Heart right ventricle (tissue), 16 donors: ENCODE measurements at places on chromosomes 2 and 18. TPM values are rescaled to one million over a fixed set of nuclear protein-coding genes. Genes with fewer than 3 reads are reported as not detected.

DNA sequence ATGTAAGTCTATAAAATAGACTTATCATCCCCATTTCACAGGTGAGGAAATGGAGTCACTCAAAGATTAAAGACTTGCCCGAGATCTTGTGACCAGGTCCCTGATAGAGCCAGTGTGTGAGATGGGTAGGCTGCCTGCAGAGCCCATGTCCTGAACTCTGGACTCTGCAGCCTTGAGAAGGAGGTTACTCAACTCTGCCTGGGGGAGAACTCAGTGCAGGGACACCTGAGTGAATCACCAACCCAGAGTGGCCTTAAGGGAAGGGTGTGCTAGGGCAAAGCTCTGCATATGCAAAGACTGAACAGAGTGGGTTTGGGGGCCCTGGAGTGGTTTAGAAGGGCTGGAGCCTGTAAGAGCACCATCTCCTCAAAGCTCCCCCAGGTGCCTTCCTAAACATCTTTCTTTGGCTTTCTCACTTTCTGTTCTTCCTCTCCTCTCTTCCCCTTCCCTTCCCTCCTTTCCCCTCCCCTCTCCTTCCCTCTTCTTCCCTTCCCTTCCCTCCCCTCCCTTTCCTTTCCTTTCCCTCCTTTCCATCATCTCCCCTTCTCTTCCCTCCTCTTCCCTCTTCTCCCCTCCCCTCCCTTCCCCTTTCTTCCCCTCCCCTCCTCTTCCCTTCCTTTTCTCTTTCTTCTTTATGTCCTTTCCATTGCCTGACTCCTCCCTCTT lies 67.6 kb downstream of the CELF4 start:
- DNase-seq: no peak

GRCh38 chr18:24814521-24814920 lies 354.1 kb downstream of the HRH4 start:
- no peak for DNase-seq

DNA sequence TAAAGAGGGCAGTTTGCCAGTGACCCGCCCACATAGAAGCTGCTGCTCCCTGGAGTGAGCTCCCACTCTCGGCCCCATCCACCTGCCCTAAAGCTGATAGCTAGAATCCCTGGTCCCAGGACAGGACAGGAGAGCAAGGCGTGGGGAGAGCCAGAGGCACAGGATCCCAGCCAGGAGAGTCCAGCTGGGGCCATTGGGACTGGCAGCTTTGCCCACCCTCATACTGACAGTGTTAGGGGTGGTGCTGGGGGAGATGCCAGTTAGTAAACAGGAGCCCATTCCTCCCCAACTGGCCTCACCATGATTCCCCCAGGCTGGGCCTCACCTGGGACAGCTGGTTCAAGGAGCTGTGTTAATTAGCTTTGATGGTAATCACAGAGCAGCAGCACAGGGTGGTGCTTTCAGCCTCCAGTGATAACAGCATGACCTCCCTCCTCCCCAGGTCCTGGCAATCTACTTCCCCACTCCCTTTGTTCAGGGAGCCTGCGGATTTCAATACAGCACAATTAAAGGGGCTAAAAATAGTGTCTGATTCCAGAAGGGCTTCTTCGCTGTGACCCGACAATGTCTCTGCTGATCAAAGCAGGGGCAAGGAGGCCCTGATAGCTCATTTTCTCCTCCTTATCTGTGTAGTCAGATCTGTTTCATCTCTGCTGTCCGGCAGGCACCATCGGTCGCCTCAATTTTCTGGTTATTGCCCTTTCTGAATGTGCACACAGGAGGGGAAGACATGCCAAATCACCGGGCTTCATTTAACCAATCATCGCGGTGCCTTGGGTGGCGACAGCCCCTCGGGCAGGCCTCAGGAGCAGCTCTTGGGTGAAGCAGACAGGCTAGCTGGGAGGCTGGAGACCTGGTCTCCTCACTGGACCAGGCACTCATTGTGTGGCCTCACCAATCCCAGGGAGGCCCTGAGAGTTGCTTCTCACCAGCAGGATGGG lies 119.9 kb upstream of the TEX51 start:
- no peak for DNase-seq

DNA sequence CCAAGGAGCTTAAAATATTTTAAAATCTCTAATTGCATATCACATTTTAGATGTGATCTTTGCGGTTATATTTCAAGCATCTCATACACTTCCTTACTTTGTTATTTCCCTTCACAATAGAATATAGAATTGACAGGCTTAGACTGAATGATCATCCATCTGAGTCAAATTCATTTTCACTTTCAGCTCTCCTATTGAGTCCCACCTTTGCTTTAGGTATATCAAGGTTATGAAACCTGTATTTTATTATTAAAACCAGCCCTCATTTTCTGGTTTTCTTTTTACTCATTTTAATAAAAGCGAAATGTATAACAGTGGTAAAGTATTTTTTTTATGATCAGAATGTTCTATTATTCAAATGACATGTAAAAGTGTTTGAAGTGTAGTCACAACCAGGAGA lies 162.9 kb upstream of the KYNU start:
- no peak for DNase-seq

DNA sequence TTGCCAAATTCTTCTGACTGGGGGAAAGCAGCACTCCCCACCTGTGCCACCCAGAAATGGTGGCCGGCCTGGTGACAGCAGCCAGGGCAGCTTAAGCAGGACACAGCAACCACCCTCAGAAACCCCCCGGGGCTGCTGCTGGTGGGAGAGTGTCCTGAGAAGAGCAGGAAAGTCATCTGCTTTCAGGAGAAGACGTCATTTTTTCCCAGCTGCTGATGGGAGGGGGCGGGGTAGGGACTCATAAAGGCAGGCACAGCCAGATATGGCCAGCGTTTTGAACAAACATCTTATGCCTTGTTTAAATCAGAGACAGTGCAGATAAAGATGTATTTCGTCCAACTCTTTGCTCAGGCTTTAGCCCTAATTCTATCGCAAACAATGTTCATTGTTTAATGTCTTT lies 139.5 kb downstream of the LRRC30 start:
- peak; percentile 71 for DNase-seq

- DNase-seq: no peak
These were observed 128.0 kb downstream of the ABCA12 start for GRCh38 chr2:215010390-215010789.

- DNase-seq: no peak
These were observed 74.6 kb downstream of the PLEKHM3 start for GRCh38 chr2:207950761-207951114.

GRCh38 chr18:75073654-75074053 lies 135.3 kb downstream of the PTGR3 start:
- DNase-seq: no peak

DNA sequence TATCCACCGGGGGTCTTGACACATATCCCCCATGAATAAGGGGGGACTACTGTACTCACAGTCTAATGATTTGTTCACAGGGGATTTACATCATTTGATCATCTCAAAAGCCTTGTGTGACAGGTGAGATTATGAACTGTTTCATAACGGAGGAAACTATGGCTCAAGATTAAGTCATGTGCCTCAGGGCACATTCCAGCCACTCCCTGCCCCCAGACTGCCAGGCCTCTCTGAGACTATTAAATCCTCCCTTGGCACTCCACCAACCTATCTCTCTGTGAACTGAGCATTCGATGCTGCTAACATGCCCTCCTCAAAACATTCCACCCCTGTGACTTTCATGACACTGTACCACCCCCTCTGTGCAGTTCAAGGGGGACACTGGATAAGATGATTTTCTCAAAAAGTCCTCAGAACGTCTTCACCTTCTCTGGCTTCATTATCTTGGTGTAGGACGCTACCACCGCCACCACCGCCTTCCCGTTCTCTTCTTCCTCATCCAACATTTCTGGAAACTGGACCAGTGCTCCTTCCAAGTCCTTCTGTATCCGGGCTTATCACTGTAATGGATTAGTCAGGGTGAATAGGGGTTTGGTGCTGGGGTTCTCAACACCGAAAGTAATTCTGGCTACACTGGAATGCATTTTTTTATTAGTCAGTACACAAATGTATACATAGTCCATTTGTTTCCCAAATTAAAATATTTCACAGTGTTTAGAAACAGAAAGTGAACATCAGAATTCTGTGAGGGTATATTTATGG lies 169.6 kb downstream of the KCNS3 start:
- peak; percentile 13 for DNase-seq

DNA sequence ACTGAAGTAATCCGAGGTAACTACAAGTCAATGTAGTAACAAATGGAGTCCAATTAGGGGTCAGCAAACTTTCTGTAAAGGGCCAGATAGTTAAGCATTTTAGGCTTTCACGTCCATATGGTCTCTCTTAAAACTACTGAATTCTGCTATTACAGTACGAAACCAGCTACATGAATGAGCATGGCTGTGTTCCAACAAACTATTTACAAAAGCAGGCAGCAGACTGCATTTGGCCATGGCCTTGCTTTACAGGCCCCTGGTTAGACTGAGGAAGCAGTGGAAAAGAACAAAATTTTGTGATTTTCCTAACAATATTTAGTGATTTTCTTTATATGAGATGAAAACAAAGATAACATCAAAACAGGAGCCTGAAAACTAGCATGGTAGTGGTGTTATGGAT lies 64.0 kb downstream of the RTN4 start:
- no peak for DNase-seq

Gene MAL
- total RNA-seq: 1.5 TPM

Gene EPHA4
- total RNA-seq: 31.0 TPM

Gene MFSD2B
- total RNA-seq: not detected
